ENCODE measurements at places on chromosomes 13 and 19. TPM values are rescaled to one million over a fixed set of nuclear protein-coding genes. Genes with fewer than 3 reads are reported as not detected.

CNOT3 gene
- 10.4 TPM for total RNA-seq

COMP gene
- 0.17 TPM for total RNA-seq

TNPO2 gene
- 28.2 TPM for total RNA-seq

RFPL4A gene
- total RNA-seq, result not detected

PCSK4 gene
- total RNA-seq, result 1.5 TPM

CEACAM6 gene
- total RNA-seq, result not detected

TEX101 gene
- total RNA-seq, result not detected

PODNL1 gene
- 2.1 TPM for total RNA-seq

EBI3 gene
- not detected for total RNA-seq

- no peak overlapping the region for H3K27ac ChIP-seq
- H3K36me3 ChIP-seq, result no peaks in the 10 kb centered on the region
- H3K4me3 ChIP-seq, result no peak overlapping the region
Measured at GRCh38 chr13:87889254-87889653, 218.1 kb downstream of the SLITRK5 start.

- no peaks in the 10 kb centered on the region for H3K36me3 ChIP-seq
- H3K27ac ChIP-seq, result no peak overlapping the region
- no peaks in the 10 kb centered on the region for H3K4me1 ChIP-seq
Measured at GRCh38 chr19:46186717-46187101, 38.7 kb downstream of the IGFL2 start.

GRCh38 chr19:48836089-48837017, at the start of gene HSD17B14:
TSS of gene HSD17B14 (minus strand) at chr19:48836491. CDS start at chr19:48836411, 80 bp downstream.
- H3K36me3 ChIP-seq, result peaks cover 6% of the 10 kb centered on the region
- peak; percentile 38 for DNase-seq
- no peaks in the 10 kb centered on the region for H3K27me3 ChIP-seq

DNA sequence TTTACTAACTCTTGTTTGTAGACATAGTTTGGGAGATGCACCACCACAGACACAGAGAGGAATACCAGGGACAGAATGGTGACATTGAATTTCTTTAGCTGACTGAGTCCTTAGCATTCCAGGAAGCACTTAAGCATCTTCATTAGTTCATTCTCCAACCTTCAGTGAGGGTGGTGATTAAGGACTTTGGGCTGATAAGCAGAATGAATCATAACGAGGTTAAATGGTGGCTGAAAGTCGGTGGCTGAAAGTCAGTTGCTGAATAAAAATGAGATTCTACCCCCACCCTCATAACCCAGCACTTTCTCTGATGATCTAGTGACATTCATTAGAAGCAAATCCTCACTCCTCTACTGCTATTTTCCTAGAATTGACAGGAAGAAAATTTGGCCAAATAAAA, 10.6 kb downstream of the PCDH8 start:
- no peaks in the 10 kb centered on the region for H3K36me3 ChIP-seq
- DNase-seq, result no peak
- no peaks in the 10 kb centered on the region for H3K4me1 ChIP-seq

DNA sequence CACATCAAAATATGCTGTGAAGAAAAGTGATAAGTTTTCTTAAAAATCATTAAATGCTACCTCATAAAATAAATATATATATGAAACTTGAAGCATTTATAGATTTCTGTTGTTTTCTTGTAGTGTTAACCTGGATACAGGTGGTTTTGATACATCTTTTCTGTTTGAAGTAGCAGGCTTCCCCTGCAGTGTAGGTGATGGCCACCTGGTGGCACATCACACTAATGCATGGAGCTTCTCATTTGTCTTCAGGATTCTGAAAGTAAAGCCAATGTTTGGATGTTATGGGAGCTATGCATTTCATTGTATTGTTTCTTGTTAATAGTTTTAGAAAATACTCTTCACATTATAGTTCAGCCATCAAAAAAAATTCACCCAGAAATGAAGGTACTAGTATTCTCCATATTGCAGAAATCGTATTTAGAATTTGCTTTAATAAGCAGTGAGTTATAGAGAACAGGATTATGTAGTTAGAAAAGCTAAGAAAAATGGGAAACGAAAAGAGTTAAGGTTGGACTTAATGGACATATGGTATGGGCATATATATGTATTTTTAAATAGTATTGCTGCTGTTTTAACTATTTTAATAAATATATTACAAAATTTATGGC, 18.7 kb downstream of the GPR180 start:
- H3K4me3 ChIP-seq, result no peak overlapping the region
- DNase-seq, result peak; percentile 11
- no peaks in the 10 kb centered on the region for H3K4me1 ChIP-seq
- no peak overlapping the region for H3K27ac ChIP-seq
- peaks cover 4% of the 10 kb centered on the region for H3K36me3 ChIP-seq
- H3K27me3 ChIP-seq, result no peaks in the 10 kb centered on the region

- H3K4me1 ChIP-seq, result peaks cover 6% of the 10 kb centered on the region
- no peak overlapping the region for H3K4me3 ChIP-seq
- no peaks in the 10 kb centered on the region for H3K36me3 ChIP-seq
Measured at GRCh38 chr19:5889288-5889971, 14.2 kb downstream of the NDUFA11 start.

- DNase-seq, result no peak
- no peak overlapping the region for H3K4me3 ChIP-seq
- H3K36me3 ChIP-seq, result no peaks in the 10 kb centered on the region
- no peaks in the 10 kb centered on the region for H3K4me1 ChIP-seq
Measured at GRCh38 chr19:1491849-1492170, 829 bp downstream of the REEP6 start.

DNA sequence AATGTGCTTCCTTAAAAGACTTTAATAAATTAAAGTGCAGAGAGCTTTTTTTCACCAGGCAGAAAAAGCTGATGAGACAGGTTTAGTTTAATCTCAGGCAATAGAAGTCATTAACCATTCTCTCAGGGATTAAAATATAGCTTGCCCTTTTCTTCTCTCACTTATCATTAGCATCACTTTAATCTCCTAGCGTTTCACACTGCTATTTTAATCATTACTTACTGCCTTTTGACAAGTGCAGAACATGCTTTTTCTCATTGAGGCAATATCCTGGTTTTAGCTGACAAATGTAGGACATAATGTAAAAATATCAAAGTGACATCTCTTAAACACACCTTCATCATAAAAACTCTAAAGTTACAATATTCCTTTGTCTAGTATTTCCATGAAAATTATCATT, 94.6 kb downstream of the DACH1 start:
- H3K36me3 ChIP-seq, result no peaks in the 10 kb centered on the region
- H3K4me3 ChIP-seq, result no peak overlapping the region
- no peaks in the 10 kb centered on the region for H3K4me1 ChIP-seq
- no peak overlapping the region for H3K27ac ChIP-seq

GRCh38 chr13:44879452-44880058, 109.7 kb downstream of the NUFIP1 start:
- H3K27me3 ChIP-seq, result no peaks in the 10 kb centered on the region
- no peaks in the 10 kb centered on the region for H3K36me3 ChIP-seq
- peak; percentile 62 for DNase-seq
- no peak overlapping the region for H3K4me3 ChIP-seq
- no peak overlapping the region for H3K27ac ChIP-seq

GRCh38 chr13:82654861-82655855, 1227.1 kb downstream of the SLITRK1 start:
- H3K4me3 ChIP-seq, result peak overlapping the region; percentile 38
- peak; percentile 67 for DNase-seq
- no peaks in the 10 kb centered on the region for H3K27me3 ChIP-seq
- peak overlapping the region; percentile 48 for H3K27ac ChIP-seq
- H3K4me1 ChIP-seq, result no peaks in the 10 kb centered on the region

GRCh38 chr13:21318891-21319532, 140.1 kb downstream of the ZDHHC20 start:
- H3K27ac ChIP-seq, result no peak overlapping the region
- peak overlapping the region; percentile 35 for H3K4me3 ChIP-seq
- no peaks in the 10 kb centered on the region for H3K4me1 ChIP-seq
- H3K27me3 ChIP-seq, result no peaks in the 10 kb centered on the region
- no peak for DNase-seq

DNA sequence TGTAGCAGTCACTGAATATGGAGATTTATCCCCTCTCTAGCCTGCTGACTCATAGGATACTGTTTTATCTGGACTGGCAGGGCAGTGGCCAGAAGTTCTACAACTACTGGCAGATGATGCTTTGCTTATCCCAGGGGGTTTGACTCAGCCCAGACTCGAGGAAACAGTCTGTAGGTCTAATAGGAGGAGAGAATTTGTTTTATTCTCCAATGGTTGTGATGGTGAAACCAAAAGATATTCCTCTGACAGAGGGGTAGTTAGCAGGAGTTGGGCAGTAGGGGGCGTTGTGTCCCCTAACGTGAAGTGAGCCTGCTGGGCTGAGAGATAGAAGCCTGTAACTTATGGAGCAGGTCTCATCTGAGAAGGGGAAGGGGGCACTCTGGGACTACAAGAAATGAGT, 74.9 kb downstream of the WTIP start:
- no peak overlapping the region for H3K27ac ChIP-seq
- H3K4me3 ChIP-seq, result no peak overlapping the region
- H3K4me1 ChIP-seq, result no peaks in the 10 kb centered on the region
- no peaks in the 10 kb centered on the region for H3K36me3 ChIP-seq

GRCh38 chr13:90405301-90405700, 942.2 kb upstream of the MIR17HG start:
- no peaks in the 10 kb centered on the region for H3K4me1 ChIP-seq
- H3K27me3 ChIP-seq, result no peaks in the 10 kb centered on the region
- no peaks in the 10 kb centered on the region for H3K36me3 ChIP-seq
- no peak overlapping the region for H3K27ac ChIP-seq
- no peak for DNase-seq
- no peak overlapping the region for H3K4me3 ChIP-seq

DNA sequence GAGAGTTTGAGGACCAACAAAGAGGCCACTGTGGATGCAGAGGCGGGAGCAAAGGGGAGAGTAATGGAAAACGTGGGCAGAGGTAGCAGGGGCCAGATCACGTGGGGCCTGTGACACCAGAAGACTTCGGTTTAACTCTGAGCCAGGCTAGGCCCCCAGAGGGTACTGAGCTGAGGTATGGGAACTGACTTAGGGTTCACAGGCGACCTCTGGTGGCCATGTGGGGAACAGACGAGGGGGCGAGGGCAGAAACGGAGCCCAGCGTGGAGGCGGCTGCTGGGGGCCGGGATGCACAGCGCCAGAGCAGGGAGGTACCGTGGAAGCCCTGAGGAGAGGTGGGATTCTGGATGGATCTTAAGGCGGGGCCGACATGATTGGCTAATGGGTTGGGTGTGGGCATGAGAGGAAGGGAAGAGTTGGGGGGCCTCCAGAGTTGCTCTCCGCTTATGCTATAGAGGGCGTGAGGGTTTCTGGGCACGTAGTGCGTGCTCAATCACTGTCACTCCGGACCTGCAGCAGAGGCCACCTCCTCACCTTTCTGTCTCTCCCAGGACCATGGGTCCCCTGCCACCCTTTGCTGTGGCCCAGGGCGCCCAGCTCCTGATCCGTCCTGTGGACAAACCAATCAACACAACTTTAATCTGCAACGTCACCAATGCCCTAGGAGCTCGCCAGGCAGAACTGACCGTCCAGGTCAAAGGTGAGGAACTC, 13.7 kb downstream of the PVR start:
- peak; percentile 45 for DNase-seq
- H3K4me1 ChIP-seq, result peaks cover 9% of the 10 kb centered on the region
- H3K36me3 ChIP-seq, result peaks cover 42% of the 10 kb centered on the region
- peak overlapping the region; percentile 17 for H3K27ac ChIP-seq
- H3K4me3 ChIP-seq, result no peak overlapping the region

DNA sequence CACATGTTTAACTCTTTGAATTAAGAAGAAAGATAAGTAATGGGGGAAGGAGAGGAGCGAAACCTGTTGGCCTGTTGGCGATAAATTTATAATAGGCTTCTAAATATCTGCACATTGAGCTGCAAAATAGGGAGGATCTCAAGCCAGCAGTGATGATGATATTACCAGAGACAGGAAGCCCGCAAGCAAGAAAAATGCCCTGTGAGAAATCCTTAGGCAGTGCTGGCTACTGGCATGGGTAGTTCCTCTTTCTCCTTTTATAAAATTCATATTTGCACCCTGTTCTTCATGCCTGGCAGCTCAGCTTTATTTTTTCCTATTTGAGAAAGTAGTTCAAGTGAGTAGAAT, 858 bp upstream of the USP12 start:
- peak; percentile 55 for DNase-seq
- peak overlapping the region; percentile 89 for H3K27ac ChIP-seq
- H3K27me3 ChIP-seq, result no peaks in the 10 kb centered on the region
- peaks cover 7% of the 10 kb centered on the region for H3K4me1 ChIP-seq
- no peaks in the 10 kb centered on the region for H3K36me3 ChIP-seq

DNA sequence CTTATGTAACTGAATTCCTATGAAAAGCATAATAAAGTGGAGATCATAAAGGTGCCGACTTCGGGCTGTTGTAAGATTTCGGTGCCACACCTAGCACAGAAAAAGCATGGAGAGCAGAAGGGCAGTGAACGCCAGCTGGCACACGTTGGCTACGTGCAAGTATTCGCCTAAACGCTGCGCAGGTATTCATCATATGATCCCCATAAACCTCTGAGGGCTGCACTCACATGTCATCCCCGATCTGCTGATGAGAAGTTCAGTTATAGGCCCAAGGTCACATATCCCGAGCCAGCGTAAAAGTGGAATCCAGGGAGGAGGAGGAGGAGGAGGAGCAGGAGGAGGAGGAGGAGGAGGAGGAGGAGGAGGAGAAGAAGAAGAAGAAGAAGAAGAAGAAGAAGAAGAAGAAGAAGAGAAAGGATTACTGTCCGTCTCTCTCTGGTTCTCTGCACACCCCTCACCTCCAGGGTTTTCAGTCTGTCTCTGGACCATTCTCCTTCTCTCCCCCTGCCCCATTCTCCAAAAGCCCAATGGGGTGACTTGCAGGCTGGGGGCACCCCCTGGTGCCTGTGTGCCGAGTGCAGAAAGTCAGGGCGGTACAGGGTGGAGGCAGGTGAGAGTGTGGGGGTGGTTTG, 18.6 kb upstream of the CYP2S1 start:
- no peaks in the 10 kb centered on the region for H3K27me3 ChIP-seq
- no peak overlapping the region for H3K27ac ChIP-seq
- no peaks in the 10 kb centered on the region for H3K36me3 ChIP-seq
- no peak for DNase-seq

DNA sequence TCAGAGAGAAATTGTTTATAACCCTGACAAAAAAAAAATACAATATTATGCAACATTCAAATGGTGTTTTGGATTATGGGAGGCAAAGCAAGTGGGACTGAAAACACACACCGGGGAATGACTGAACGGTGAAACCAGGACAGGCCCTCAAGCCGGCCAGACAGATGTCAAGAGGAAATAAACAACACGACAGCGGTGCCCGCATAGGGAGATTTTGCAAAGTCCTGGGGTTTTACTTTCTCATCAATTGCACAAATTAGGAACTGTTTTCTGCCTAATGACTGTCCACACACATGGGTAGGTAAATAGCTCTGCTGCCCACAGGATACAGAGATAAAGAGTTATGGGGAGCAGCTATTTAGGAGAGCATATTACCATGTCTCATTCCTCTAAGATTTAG, 134.5 kb downstream of the IRS2 start:
- H3K4me1 ChIP-seq, result no peaks in the 10 kb centered on the region
- no peaks in the 10 kb centered on the region for H3K27me3 ChIP-seq
- no peak overlapping the region for H3K4me3 ChIP-seq
- H3K27ac ChIP-seq, result no peak overlapping the region

DNA sequence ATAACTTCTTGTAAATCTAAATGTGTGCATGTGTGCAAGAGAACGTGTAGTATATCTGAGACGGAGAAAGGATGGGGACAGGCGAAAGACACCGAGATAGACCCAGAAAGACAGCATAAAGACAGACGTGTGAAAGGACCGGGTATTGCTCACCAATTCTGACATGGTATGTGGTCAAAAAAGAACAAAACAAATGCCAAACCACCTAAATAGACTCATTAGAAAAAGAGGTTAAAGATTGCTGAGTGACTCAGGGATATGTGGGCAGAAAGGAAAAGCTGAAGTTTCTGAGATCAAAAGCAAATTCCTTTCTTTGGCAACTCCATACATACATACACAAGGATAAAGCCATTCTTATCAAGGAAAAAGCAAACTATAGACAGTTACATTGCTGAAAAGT, 179.7 kb upstream of the TSC22D1 start:
- H3K4me3 ChIP-seq, result no peak overlapping the region
- no peak overlapping the region for H3K27ac ChIP-seq
- peak; percentile 25 for DNase-seq
- H3K36me3 ChIP-seq, result no peaks in the 10 kb centered on the region

Measured in fibroblast of lung (primary cell).